Glutamatergic neuron (in vitro differentiated cells): ENCODE measurements at places on chromosomes 4 and X. TPM values are rescaled to one million over a fixed set of nuclear protein-coding genes. Genes with fewer than 3 reads are reported as not detected.

GRCh38 chr4:1500231-1500965 is 94.2 kb upstream of the NKX1-1 start:
- H3K4me3 ChIP-seq: no peak overlapping the region
- no peaks in the 10 kb centered on the region for H3K4me1 ChIP-seq
- H3K27ac ChIP-seq: no peak overlapping the region
- no peaks in the 10 kb centered on the region for H3K36me3 ChIP-seq
- H3K27me3 ChIP-seq: peaks cover 2% of the 10 kb centered on the region

GRCh38 chr4:138407329-138407728 is 165.2 kb upstream of the SLC7A11 start:
- H3K27me3 ChIP-seq: no peaks in the 10 kb centered on the region
- H3K27ac ChIP-seq: no peak overlapping the region
- no peaks in the 10 kb centered on the region for H3K36me3 ChIP-seq
- H3K4me3 ChIP-seq: no peak overlapping the region
- H3K4me1 ChIP-seq: peaks cover 13% of the 10 kb centered on the region
- DNase-seq: no peak

DNA sequence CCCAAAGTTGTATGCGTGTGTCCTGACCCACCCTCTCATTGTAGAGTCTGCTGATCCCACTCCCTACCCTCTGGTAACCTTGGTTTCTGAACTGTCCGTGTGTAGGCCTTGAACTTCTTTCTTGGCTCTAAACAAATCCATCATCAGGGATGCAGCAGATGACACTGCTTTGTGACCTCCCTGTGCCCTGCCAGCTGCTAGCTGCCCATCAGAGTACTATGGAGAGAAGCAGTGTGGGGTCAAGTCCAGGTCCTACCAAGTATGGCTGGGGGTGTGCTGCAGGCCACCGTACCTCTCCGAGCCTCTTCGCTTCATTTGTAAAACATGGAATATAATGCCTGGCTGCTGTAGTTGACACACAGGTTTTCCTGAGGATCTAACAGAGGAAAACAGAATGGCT is 183.5 kb upstream of the RBPJ start:
- H3K4me3 ChIP-seq: no peak overlapping the region
- H3K27ac ChIP-seq: no peak overlapping the region
- H3K36me3 ChIP-seq: peaks cover 5% of the 10 kb centered on the region
- peaks cover 9% of the 10 kb centered on the region for H3K27me3 ChIP-seq
- DNase-seq: no peak
- H3K4me1 ChIP-seq: peaks cover 15% of the 10 kb centered on the region

GRCh38 chr4:11746734-11747133 is 318.0 kb upstream of the HS3ST1 start:
- DNase-seq: no peak
- no peak overlapping the region for H3K27ac ChIP-seq
- no peak overlapping the region for H3K4me3 ChIP-seq
- no peaks in the 10 kb centered on the region for H3K36me3 ChIP-seq
- no peaks in the 10 kb centered on the region for H3K27me3 ChIP-seq

KCNIP4 gene
- total RNA-seq: 30.4 TPM

DNA sequence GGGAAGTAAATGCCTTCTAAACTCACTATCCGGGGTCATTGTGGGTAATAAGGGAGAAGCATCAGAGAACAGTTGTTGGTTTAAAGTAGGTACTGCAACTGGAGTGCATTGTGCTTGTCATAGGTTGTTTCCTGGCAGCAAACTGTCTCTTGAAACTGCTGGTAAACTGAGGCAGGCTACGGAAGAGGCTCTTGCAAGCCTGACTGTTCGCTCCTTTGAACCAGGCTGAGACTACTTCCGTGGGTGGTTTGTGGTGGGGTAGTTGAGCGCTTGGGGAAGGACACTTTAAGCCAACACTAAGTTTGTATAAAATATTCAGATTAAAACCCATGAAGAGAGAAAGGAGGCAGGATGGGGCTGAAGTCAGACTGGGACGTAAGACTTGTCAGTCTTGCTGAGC is 45.2 kb upstream of the WDR1 start:
- no peaks in the 10 kb centered on the region for H3K4me1 ChIP-seq
- H3K36me3 ChIP-seq: no peaks in the 10 kb centered on the region
- DNase-seq: no peak
- no peak overlapping the region for H3K4me3 ChIP-seq

GRCh38 chrX:53374923-53375322 is 47.5 kb downstream of the SMC1A start:
- no peaks in the 10 kb centered on the region for H3K36me3 ChIP-seq
- peaks cover 2% of the 10 kb centered on the region for H3K27me3 ChIP-seq
- no peaks in the 10 kb centered on the region for H3K4me1 ChIP-seq
- H3K4me3 ChIP-seq: no peak overlapping the region

ELOVL6 gene
- 60.1 TPM for total RNA-seq

DNA sequence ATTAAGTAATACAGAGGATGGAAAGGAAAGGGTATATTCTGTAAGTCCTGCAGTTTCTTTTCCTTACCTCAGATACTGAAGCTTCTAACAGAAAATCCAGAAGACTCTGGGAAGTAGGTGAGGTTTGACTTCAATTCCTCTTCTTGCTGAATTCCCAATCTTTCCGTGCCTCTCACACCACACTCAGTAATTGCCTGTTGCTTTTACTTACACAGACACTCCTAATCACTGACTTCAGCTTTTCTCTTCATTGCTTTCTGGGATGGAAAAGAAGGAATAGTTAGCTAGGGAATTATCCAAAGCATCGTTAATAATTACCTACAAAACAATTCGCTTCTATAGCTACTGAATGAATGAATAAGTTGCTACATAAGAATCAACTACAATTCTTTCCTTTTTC is 163.6 kb downstream of the FBXO8 start:
- H3K4me1 ChIP-seq: peaks cover 1% of the 10 kb centered on the region
- H3K27me3 ChIP-seq: peaks cover 2% of the 10 kb centered on the region
- H3K36me3 ChIP-seq: no peaks in the 10 kb centered on the region
- DNase-seq: no peak

DNA sequence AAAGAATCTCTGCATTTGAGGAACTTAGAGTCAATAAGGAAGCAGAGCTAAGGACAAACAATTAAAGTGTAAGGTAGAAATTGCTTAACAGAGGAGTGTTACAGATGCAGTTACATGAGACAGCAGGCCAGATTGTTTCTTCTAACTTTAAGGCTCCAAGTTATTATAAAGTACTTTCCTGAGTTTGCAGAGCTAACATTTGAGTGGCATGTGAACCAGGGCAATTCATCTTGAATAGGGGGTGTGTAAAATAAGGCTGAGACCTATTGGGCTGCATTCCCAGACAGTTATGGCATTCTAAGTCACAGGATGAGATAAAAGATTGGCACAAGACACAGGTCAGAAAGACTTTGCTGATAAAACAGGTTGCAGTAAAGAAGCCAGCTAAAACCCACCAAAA is 7.6 kb upstream of the LNX1 start:
- H3K36me3 ChIP-seq: peaks cover 7% of the 10 kb centered on the region
- no peak overlapping the region for H3K4me3 ChIP-seq
- DNase-seq: no peak
- H3K27ac ChIP-seq: no peak overlapping the region

GRCh38 chr4:103375278-103375677 is 177.1 kb upstream of the CENPE start:
- H3K27ac ChIP-seq: no peak overlapping the region
- no peaks in the 10 kb centered on the region for H3K27me3 ChIP-seq
- H3K4me3 ChIP-seq: no peak overlapping the region
- H3K4me1 ChIP-seq: no peaks in the 10 kb centered on the region
- DNase-seq: no peak

LRIT3 gene
- 0.12 TPM for total RNA-seq

DNA sequence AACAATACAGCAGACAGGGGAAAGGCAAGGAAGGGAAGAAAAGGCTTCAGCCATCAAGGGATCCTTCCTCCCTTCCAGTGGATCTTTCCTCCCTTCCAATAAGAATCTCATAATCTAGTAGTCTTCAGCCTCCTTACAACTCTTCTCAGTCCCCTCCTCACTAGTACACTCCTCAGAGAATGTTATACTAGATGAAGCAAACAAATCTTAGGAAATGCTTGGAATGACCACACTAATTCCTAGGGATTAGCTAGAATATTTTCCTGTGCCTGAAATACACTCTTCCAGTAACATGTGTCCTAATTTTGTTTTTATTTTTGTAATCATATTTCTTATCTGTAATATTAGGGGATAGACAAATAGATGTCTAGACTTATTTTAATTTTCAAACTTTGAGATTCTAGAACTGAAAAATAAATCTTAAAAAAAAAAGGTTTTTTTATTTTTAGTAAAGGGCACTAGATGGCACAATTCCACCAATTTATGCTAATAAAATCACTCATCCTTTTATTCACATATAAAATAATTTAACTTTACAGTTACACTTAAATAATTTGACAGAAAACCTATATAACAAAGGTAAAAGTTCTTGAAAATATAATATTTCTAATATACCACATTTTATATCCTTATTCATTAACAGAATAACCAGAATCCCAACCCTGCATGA is 7.0 kb upstream of the STPG2 start:
- no peak for DNase-seq
- no peak overlapping the region for H3K27ac ChIP-seq
- no peaks in the 10 kb centered on the region for H3K27me3 ChIP-seq
- H3K36me3 ChIP-seq: no peaks in the 10 kb centered on the region

COL4A6 gene
- 0.05 TPM for total RNA-seq

CNKSR2 gene
- total RNA-seq: 18.5 TPM

DNA sequence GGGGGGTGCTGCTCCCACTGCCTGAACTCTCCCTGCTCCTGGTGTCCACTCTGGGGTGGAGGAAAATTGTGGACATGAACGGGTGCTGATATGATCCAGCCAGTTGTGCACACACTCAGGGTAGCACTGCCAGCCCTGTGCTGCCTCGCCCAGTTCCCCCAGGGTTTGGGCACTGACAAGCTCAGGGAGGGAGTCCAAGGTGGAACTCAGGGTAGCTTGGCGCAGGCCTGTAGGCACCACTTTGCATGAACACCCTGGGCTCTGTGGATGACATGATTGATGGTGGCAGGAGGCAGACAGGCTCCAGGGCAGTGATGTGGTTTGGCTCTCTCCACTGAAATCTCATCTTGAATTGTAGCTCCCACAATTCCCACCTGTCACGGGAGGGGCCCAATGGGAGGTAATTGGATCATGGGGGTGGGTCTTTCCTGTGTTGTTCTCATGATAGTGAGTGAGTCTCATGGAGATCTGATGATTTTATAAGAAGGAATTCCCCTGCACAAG is 572.0 kb upstream of the PABPC4L start:
- DNase-seq: no peak
- no peak overlapping the region for H3K27ac ChIP-seq

DNA sequence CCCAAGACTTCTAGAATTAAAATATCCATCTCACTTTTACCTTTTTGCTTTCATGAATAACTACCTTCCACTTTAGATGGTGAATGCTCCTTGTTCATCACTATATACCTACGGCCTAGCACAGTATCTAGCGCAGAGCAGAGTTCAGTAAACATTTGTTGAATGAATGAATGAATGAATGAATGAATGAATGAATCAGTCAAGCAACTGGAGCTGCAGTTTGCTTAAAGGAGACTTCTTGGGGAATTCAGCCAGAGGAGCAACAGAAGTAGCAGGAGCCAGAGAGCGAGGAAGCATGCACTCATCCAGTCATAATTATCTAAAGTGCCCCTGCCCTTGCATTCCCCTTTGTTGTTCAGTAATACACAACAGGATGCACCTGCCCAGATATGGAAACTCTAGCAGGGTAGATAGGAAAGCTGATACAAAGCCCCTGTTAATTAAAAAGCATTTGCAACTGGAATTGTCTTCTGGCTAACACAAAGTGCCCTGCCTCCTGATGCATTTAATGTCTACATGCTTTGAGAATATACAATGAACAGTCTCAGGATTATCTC is 103.0 kb upstream of the MBNL3 start:
- H3K4me1 ChIP-seq: no peaks in the 10 kb centered on the region
- no peak overlapping the region for H3K27ac ChIP-seq

DNA sequence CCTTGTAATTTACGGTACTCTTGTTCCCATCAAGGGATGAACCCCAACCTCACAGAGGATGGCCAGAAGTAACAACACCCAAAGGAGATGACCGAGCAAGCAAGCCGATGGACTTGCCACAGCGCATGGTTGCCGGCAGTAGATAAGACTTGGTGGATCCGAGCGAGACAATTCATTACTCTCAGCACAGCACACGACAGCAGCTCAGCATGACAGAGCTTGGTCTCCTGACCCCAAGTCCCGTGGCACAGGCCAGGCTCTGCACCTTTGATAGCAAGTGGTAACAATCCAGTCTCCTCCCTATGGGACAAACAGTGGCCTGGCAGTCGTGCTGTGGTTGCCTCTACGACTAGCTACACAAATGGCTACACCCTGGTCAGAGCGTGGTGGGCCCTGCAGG is 26.3 kb downstream of the RWDD4 start:
- H3K4me1 ChIP-seq: peaks cover 29% of the 10 kb centered on the region
- H3K36me3 ChIP-seq: no peaks in the 10 kb centered on the region
- H3K27me3 ChIP-seq: peaks cover 2% of the 10 kb centered on the region
- H3K4me3 ChIP-seq: no peak overlapping the region
- no peak overlapping the region for H3K27ac ChIP-seq

DNA sequence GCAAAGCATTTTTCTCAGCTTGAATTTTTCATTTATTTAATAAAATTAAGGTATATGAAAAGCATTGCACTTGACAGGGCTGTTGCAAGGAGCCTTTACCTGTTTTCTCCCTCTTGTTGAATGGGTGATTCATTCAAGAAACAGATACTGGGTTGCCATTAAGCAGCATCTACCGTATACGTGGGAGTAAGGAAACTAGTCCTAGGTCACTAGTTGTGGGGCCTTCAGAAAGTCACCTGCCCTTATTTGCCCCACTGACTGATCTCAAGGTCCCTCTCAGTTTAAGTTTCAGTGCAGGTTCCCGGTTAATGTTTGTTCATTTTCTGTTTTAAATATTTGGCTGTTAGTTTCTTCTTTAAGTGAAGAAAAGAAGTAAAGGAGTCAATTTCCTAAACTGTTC is 34.0 kb downstream of the LHFPL1 start:
- no peak overlapping the region for H3K27ac ChIP-seq
- no peak overlapping the region for H3K4me3 ChIP-seq
- no peaks in the 10 kb centered on the region for H3K4me1 ChIP-seq

RASGEF1B gene
- total RNA-seq: 108 TPM

DNA sequence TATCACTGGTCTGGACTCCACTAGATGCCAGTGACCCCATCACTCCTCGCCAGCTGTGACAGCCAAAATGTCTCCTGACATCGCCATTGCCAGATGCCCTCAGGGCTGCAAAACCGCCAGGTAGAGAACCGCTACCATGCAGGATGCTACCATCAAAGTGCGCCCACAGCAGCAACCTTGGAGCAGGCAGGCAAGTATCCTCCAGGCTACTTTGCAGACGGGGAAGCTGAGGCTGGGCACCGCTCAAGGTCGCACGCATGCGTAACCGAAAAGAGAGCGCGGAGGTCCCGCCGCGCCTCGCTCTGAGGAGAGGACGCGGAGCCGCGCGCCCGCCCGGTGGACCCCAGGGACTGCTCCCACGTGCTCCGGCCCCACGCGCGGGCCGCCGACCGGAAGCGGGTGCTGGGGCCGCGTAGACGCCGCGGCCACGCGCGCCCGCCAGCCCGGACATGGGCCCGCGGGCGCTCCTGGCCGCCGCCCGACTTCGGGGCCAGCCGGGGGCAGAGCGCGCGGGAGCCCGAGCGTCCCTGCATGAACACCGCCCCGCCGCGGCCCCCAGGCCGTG is at the start of gene STS:
Gene STS, plus strand, starts transcription at position 300 of the 565 bp plus-strand sequence. CDS start 105,488 bp downstream, outside the sequence.
- H3K4me1 ChIP-seq: peaks cover 12% of the 10 kb centered on the region
- H3K27me3 ChIP-seq: peaks cover 3% of the 10 kb centered on the region
- peak within 1 kb of the TSS; percentile 92 for H3K27ac ChIP-seq
- DNase-seq: peak; percentile 54
- H3K36me3 ChIP-seq: no peaks in the 10 kb centered on the region

TLR1 gene
- total RNA-seq: not detected

GLRA3 gene
- not detected for total RNA-seq

GRCh38 chrX:133415276-133416105 is at the start of gene GPC4:
Gene GPC4 (minus strand): TSS chrX:133415489. CDS start chrX:133414965, 524 bp downstream.
- peak within 1 kb of the TSS; percentile 85 for H3K4me3 ChIP-seq
- H3K36me3 ChIP-seq: no peaks in the 10 kb centered on the region
- H3K4me1 ChIP-seq: peaks cover 9% of the 10 kb centered on the region
- H3K27me3 ChIP-seq: peaks cover 4% of the 10 kb centered on the region
- H3K27ac ChIP-seq: peak within 1 kb of the TSS; percentile 38
